Fibroblast of the aortic adventitia (primary cell): ENCODE measurements at places on chromosomes 16 and 17.

- DNase-seq = no peak
Measured at GRCh38 chr16:24852281-24852721, 6.5 kb downstream of the SLC5A11 start.

GRCh38 chr16:680967-681745 is 946 bp downstream of the STUB1 start:
- peak; percentile 63 for DNase-seq

DNA sequence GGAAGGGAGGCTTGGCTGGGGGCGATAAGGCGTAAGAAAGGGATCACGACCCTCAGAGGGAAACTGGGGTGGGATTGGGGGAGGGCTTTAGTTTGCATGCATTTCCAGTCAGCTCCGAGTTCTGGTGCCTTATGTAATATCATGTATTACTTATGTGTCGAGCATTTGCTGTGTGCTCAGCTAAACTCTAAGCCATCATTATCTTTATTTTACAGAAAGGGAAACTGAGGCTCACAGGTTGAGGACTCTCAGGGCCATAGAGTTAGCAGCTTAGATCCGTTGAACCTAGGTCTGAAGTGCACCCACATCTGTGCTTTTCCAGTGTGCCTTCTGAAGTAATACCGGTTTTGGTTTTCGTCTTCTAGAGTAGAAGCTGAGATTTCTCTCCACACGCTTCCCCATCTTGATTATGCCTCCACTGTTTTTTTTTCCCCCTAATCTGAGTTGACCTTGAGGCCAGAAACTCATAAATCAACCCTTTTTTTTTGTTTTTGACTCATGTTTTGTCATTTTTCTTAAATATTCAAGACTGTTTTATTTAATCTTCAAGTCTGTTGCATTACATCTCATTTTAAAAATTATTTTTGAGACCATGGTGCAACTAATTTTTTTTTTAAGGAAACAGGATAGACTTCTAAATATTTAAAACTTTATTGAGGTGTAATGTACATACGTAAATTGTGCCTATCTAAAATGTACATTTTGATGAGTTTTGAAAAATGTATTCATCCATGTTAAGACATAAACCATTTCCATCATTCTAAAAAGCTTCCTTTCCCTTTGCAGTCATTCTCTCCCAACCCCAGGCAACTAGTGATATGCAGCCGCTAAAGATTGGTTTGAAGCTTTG is 741 bp downstream of the CYB5B start:
- peak; percentile 22 for DNase-seq

DNA sequence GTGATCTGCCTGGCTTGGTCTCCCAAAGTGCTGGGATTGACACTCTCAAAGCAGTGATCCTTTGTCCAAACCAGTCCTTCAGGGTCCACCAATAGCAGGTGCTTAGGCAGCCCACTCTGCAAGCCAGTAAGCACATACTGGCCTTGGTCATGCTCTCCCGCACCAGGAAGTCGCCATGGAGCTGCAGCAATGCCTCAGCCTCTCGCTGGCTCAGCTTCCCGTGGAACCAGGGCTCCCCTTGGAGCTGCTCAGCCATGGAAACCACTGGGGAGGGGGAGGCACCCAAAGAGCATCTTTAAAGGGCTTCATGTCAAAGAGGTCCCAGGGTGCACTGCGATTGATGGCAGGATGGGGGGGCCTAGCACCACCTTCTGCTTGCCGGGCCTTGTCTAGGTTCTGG is 9.6 kb upstream of the UBTF start:
- DNase-seq = no peak

DNA sequence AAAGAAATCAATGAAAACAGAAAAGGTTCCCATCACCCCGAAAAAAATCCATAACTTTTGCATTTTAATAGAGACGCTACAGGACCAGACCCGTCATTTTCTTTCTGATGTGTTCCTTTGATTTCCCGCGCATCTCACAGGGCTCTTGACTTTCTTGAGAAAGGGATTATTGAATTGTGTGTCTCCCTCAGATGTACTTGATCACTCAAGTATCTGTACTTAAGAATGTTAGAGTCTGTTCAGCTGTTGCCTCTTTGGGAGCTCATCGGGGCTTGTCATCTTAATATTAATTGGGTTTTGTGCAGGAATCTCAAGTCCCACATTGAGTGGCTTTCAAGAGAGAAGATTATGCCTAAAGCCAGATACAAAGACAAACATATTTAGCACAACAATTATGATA is 606.4 kb upstream of the SALL1 start:
- no peak for DNase-seq

DNA sequence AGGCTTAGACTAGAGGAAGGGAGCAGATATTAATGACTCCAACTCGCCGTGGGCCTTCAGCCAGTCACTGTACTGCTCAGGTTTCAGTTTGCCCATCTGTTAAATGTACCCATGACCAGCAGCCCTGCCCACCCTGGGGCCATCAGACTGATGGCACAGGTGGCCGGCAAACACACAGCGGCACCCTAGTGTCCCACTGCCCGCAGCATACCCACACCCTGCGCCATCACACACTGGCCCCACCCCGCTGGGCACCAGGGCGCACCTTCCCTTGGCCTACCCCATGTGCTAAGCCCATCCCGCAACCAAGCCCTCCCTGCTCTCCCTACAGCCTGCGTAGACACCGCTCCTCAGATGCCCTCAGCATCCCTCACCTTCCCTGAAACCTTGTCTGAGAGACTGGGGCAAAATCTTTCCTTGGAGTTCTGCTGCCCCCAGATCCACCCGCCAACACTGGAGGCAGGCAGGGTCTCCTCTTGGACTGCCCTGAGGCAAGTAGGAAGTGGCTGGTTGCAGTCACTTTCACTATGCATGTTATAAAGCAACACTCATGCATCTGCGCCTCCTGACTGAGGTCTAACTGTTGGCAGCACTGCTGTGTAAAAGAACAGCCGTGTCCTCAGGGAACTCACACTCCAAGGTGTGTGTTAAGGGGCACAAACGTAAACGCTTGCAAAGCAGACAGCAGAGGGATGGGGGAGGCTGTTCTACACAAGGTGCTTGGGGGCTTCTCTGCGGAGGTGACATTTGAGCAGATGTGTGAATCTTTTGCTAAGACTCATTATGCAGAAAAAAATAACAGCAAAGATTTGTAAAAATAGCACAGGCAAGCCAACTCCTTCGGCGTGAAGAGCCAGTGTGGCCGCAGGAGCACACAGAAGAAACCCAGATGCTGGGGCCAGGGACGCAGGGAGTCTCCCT is 6.7 kb upstream of the BCAR1 start:
- DNase-seq = no peak

GRCh38 chr16:83923581-83924365 is 24.9 kb downstream of the MLYCD start:
- no peak for DNase-seq

DNA sequence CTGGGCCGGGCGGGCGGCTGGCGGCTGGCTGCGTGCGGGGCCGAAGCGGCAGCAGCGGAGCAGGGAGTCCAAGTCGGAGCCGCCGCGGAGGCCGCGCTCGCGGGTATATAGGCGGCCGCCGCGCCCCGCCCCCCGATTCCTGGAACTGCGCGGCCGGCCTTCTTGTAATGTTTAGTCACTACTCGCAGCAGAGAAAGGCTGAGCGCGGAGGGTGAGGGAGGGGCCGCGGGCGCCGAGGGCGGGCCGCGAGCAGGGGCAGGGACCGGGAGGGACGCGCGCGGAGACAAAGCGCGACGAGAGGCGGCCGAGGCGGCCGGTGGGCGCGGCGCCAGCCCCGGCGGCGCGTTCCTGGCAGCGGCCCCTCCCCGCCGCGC is at the start of gene SOCS3:
Gene SOCS3 (minus strand): TSS at position 81 of the 374 bp plus-strand sequence. CDS start 982 bp downstream, outside the sequence.
- peak; percentile 96 for DNase-seq

DNA sequence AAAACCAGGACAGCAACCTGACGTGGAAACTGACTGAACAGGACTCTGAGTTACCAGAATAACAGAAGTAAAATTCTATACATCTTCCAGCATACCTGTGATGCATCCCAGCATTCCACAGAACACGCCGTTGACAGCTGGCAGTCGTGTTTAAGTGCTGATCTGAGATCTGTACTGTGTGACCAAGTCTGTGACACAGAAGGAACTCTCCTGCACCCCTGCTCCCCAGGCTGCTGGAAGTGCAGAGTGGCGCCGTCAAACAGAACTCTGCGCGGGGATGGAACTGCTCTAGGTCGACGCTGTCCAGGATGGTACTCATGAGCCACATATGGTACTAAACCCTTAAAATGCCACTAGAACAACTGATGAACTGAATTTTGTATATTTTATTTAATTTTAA is 804 bp upstream of the ITGAE start:
- DNase-seq = no peak

- no peak for DNase-seq
Measured at GRCh38 chr16:62445909-62446308, 409.7 kb upstream of the CDH8 start.

DNA sequence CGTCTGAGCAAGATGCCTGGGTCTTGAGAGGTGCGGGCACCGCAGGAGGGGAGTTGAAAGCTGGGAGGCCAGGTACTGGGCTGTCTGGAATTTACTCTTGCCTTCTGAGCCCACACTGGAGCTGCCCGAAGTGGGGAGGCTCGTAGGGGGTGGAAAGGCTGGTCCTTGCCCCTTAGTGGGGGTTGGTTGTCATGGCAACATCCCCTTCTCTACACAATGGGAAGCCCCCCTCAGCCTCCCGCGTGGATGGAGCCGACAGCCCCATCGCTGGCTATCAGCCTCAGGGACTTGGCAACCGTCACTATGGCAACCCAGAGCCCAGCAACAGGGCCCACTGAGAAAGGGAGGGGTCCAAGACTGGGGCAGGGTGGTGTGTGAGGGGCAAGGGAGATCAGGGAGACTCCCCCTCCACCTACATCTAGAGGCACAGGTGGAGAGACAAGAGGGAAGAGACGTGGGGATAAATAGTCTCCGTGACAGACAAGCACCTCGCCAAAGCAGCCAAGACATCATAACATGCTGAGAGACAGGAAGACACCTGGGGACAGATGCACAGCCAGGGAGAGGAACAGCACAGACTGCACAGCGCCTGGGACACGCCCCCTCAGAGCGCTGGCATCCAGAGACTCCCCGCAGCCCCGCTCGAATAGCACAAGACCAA is 5.3 kb upstream of the DNAH2 start:
- DNase-seq = no peak

DNA sequence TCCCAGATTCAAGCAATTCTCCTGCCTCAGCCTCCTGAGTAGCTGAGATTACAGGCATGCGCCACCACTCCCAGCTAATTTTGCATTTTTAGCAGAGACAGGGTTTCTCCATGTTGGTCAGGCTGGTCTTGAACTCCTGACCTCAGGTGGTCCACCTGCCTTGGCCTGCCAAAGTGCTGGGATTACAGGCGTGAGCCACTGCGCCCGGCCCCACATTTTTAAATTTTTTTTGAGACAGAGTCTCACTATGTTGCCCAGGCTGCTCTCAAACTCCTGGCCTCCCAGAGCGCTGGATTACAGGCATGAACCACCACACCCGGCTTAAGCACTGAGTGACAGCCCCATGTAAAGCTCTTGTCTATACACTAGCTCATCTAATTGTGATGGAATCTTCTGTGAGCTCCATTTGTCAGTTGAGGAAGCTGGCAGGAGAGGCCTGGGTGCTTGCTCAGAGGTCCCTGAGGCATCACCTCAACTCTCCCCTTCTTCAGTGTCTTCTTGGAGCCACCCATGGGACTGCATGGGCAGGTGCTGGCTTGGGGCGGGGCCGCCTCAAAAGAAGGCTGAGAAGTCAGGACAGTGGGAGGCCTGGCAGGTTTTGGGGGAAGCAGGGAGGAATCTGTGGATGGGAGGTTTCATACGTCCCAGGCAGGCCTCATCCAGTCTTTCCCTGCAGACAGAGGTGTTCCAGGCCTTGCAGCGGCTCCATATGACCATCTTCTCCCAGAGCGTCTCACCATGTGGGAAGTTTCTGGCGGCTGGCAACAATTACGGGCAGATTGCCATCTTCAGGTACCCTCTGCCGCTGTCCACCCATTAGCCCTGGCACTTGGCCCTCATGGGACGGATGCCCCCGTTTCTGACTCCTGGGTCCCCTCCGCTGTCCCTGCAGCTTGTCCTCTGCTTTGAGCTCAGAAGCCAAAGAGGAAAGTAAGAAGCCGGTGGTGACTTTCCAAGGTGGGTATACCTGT is 1.5 kb downstream of the THOC6 start:
- no peak for DNase-seq

GRCh38 chr17:67999291-67999911 is 3.1 kb upstream of the C17orf58 start:
- no peak for DNase-seq

DNA sequence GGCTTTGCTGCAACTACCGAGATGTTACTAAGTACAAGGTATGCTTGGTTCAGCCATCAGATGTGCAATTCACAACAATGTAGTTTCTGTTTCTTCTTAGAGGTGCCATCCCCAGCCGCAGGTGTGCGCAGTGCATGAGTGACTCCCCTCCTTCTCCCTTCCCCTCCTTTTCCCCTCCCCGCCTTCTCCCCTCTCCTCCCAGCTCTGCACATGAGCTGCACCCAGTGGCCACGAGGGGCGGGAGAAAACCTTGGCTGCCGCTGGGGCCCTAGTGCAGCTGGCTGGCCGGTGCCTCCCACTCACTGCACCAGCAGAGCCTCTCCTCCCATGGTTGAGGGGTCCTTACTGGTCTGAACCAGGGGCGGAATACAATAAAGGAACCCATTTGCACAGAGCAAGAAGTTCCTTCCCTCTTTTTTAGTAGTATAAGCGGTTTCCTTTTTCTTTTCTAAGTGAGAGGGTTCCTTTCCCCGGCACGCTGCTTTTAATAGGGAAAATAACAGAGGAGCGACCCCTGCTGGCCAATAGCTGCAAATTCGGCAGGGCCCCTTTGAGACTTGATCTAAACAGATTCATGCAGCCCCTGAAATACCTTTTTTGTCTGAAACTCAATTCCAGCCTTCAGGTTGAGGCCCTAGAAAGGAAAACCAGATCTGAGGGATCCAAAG is 7.8 kb upstream of the CCL15 start:
- DNase-seq = peak; percentile 13

- no peak for DNase-seq
Measured at GRCh38 chr17:43988301-43988700, 16.1 kb upstream of the NAGS start.

DNA sequence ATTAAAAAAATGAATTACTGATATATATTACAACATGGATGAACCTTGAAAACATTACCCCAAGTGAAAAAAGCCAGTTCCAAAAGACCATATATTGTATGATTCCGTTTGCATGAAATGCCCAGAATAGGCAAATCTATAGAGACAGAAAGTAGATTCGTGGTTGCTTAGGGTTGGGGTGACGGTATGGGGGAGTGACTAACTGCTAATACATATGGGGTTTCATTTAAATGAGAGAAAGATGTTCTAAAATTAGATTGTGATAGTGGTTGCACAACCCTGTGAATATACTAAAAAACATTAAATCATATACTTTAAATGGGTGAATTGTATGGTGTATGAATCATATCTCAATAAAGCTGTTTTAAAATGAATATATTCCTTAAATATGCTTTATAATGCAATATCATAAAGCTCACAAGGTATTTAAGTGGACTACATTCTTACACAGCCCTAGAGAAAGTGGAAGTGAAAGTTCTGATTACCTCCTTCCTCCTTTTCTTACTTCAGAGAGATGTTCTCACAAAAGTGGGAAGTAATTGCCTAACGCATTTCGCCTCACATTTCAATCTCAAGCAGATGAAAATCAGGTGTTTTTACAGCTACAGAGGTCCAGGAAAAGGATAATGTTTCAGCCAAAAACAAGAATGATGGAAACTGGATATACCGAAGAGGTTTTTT is 142.7 kb upstream of the GNAO1 start:
- DNase-seq = no peak

- no peak for DNase-seq
Measured at GRCh38 chr17:82948081-82948511, 108.3 kb upstream of the ZNF750 start.

GRCh38 chr17:9115214-9116191 is 94.2 kb downstream of the NTN1 start:
- peak; percentile 38 for DNase-seq

- DNase-seq = peak; percentile 21
Measured at GRCh38 chr17:79803997-79804855, 7.3 kb upstream of the CBX8 start.

GRCh38 chr17:9298776-9299295 is 276.8 kb downstream of the STX8 start:
- DNase-seq = no peak
